ENCODE measurements at places on chromosomes 11 and 22.
A peak's percentile ranks its signal among the peaks of the same experiment; 100 is the strongest.

- DNase-seq: no peak
These were observed at the start of gene MUC5AC for GRCh38 chr11:1157645-1158591. TSS of gene MUC5AC (plus strand) at chr11:1157953. CDS start at chr11:1158000, 47 bp downstream.

GRCh38 chr11:30585125-30585891 is 845 bp downstream of the MPPED2 start:
- DNase-seq: peak; percentile 41

DNA sequence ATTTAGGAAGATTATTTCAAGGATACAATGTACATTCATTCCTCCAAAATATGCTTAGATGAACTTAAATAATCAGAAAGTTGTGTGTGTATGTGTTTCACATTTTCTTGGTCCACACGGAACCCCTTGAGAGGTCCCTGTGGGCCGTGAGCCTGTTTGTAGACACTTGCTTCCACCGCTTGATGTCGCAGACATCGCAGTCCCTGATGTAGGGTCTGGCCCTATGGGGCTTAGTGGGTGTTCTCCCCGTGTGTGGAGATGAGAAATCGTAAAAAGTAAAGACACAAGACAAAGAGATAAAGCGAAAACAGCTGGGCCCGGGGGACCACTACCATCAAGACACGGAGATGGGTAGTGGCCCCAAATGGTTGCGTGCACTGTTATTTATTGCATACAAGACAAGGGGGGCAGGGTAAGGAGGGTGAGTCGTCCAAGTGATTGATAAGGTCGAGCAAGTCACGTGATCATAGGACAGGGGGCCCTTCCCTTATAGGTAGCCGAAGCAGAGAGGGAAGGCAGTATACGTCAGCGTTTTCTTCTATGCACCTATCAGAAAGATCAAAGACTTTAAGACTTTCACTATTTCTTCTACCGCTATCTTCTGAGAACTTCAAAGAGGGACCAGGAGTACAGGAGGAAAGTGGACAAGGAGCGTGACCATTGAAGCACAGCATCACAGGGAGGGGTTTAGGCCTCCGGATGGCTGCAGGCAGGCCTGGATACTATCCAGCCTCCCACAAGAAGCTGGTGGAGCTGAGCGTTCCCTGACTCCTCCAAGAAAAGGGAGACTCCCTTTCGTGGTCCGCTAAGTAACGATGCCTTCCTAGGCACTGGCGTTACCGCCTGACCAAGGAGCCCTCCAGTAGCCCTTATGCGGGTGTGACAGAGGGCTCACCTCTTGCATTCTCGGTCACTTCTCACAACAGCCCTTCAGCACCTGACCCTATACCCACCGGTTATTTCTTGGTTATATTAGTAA is 1.2 kb upstream of the APOBEC3C start:
- no peak for DNase-seq

DNA sequence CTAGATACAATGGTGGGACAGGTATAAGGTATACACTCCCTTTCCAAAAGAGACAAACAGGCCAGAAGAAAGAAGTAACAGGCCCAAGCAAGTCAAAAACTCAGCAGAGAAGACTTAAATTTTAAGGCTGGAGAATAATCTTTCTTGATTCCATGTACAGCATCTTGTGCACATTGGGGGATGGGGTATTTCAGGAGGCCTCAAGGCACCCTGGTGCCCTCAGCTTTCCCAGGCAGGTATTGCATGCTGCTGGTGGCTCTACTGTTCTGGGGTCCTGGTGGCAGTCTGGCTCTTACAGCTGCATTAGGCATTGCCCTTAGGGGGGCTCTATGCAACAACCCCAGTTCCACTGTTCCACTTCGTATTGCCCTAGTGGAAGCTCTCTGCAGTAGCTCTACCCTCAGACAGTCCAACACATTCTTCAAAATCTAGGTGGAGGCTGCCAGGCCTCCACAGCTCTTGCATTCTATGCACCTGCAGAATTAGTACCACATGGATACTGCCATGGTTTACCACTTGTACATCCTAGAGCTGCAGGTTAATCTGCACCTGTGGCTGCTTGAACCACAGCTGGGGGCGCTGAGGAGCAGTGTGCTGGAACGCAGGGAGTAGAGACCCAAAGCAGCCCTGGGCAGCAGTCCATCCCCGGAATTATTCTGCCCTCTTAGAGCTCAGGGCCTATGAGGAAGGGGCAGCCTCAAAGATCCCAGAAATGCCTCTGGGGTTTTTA is 4.2 kb upstream of the CTSC start:
- no peak for DNase-seq

DNA sequence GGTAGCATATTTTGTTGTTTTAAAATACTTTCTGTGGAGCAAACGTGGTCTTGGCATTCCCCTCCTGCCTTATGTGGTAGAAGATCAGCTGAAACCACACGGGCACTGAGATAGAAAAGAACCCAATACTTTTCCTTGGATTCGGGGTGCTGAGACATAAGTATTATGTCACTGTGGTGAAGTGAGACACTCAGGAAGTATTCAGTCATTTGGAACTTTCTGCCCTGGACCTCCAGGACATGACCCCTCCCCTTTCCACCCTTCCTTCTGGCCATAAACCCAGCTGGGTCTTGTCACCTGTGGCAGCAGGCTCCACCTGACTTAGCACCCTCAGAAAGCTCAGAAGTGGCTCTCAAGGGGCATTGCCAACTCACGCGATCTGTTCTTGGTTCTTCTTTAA is 123.4 kb downstream of the SWAP70 start:
- no peak for DNase-seq

DNA sequence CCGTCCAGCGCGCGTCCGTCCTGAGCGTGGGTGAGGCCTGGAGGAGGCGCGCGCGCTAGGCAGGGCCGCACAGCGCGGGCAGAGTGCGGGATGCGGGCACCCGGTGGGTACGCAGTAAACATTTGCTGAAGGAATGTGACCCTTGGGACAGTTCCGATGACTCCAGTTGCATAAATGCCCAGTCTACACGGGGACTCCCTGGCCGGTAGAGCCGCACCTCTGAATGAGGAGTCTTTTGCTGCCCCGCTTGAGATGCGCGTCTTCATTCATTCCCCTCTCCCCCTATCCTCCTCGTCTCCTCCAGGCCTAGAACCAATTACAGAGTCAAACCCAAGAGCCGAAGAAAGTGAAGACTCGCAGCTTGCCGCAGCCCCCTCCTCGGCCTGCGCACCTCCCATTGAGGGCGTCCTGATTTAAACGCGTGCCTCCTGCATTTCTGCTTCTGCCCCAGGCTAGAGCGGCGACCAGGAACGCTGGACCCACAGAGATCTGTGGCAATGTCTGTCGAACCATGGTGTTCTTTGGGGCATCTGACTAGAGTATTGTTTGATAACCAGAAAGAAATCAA is 729 bp upstream of the CHKB start:
- DNase-seq: no peak

GRCh38 chr11:36818410-36818809 is 220.4 kb upstream of the RAG2 start:
- peak; percentile 6 for DNase-seq

GRCh38 chr11:12161137-12161536 is 50.7 kb downstream of the MICAL2 start:
- no peak for DNase-seq

DNA sequence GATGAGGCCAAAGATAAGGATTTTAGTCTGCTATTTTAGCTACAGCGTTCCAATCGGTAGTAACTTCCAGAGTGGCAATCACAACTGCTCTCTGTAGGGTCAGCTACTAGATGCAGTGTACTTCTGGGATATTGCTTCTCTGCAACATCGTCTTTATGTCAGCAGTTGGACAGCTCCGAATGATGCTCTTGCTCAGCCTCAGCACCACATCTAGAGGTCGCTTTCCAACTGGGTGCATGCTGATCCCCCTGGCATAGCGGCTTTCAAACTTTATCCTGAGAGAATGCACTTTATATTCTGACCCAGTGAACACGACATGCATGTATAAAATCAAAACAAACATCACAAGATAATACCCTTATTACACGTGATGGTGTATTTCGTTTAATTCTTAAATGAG is 219.6 kb downstream of the C11orf87 start:
- DNase-seq: no peak
